ENCODE measurements at places on chromosomes 2 and 18.

GRCh38 chr2:68970566-68971265, 3.7 kb upstream of the GKN1 start:
- no peak for DNase-seq

DNA sequence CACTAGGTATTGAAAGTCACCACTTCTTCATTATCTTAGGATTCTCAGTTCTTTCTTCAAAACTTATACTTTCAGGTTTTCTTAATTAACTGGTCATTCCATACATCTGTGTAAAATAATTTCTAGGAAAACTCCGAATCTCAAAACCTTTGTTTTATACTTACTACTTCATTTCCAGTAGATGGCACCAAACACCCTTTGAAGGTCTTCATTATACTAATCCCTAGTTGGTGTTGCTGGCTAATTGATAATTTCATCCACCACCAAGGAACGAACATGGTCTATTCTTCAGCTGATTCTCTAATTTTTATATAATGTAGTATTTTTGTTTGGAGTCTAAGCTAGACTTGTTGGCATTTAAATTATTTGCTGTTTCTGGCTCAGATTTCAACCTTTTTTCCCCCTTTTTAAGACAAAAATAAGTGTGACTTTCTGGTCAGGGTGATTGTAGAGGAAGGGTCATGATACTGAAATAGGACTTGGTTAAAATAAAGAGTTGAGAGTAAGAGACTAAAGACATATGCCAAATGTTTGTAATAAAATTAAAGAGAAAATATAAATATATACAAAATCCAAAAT, 2.8 kb upstream of the MXD1 start:
- no peak for DNase-seq

DNA sequence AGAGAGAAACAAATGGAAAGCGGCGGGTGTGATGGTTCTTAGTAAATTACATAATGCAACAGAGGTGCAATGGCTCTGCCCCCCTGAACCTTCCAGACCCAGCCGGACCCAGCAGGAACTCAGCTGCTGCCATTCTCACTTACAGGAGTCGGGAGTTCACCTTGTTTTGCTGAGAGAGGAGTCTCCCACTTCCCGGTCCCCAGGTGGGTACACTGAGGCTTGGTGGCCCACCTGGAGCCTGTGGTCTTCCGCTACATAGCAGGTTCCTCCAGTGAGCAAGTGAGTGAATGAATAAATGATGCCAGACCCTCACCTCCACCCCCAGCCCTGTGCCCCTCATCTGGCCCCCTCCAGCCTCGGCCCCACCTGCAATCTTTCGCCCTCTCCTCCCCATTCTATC, 11.2 kb downstream of the BIN1 start:
- no peak for DNase-seq

DNA sequence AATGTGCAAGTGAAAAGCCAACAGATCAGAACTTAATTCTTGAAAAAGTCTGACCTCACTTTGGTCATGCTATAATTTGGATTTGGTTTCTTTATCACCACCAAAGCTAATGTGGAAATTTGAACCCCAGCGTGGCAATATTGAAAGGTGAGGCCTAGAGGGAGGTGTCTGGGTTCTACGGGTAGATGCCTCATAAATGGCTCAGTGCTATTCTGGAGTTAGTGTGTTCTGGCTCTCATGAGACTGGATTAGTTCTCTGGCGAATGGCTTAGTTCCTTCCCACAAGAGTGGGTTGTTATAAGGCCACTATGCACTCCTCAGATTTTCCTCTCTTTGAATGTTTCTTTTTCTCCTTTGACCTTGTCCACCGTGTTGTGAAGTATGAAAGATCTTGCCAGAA, 22.3 kb downstream of the ORC4 start:
- DNase-seq: no peak

- no peak for DNase-seq
Measured at GRCh38 chr2:8421658-8422449, 260.0 kb upstream of the ID2 start.
